ENCODE measurements at places on chromosomes 7 and 10.

- no peak for DNase-seq
These were observed at the start of gene ZNF804B for GRCh38 chr7:88759230-88760135. Gene ZNF804B (plus strand): TSS chr7:88759700. CDS start chr7:88759977, 277 bp downstream.

DNA sequence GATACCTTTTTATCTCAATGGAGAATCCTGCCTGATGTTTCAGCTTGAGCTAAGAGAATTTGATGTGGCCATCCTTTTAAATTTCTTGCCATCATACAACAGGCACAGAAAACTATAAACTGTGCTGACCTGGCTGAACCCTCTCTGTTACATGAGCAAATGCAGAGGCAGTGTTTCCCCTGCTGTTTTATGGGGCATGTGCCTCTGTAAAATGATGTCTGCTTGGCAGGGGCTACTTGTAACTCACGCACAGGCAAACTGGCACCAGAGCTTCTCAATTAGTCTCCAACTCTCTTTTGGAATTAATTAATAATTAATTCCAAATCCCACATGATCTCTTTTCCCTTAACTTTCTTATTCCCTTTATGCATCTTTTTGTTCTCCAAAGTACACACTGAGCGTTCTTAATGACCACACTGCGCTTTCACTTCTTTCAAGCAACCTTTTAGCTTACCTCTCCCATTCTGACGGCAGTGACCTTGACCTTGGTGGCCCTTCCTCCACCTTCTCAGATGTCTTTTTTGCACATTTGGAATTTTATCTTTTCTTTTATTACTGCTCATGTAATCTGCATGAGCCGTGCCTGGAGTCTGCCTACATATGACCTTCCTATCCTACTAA lies 334.0 kb downstream of the PLXNA4 start:
- DNase-seq: no peak

GRCh38 chr7:97027427-97028234 lies 3.0 kb upstream of the DLX5 start:
- peak; percentile 56 for DNase-seq

- DNase-seq: no peak
These were observed 350.7 kb downstream of the ELMO1 start for GRCh38 chr7:37097983-37098382.

DNA sequence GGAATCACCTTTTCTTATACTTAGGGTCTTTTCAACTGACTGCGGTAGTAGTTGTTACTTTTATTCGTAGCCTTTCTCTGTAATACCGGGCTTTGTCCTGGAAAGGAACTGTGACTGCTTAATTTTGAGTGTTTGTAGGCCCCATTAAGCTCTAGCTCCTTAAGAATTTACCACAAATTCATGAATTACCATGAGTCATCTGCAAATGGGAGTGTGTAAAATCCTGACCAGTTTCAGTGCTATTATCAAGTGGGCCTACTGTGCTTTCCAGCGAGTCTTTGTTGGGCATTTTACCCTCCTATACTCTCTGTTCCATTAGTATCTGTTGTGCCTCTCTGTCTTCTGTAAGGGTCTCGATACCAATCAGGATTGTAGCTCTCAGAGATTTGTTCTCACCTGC lies 49.7 kb downstream of the ZMYND11 start:
- DNase-seq: no peak

DNA sequence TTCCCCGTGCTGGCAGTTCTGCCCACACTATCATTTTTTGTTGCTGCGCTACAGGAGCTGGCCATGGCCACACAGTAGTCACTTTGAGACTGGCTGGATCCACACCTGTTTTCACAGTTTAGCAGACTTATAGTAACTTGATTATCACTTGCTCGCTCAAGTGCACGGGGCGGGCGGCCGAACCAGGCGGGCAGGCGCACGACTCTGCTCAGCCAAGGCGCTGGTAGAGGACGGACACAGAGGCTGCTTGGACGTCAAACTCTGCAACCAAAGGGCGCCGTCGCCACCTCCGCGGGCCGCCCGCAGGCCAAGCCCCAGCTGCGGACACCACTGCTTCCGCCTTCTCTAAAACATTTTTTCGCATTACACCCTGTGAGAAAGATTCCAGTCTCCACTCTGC lies 38.4 kb upstream of the PHYHIPL start:
- no peak for DNase-seq

GRCh38 chr10:47113907-47114500 lies 186.0 kb upstream of the GDF10 start:
- DNase-seq: no peak

GRCh38 chr7:99709838-99710578 lies 25.0 kb downstream of the CYP3A7 start:
- DNase-seq: no peak

DNA sequence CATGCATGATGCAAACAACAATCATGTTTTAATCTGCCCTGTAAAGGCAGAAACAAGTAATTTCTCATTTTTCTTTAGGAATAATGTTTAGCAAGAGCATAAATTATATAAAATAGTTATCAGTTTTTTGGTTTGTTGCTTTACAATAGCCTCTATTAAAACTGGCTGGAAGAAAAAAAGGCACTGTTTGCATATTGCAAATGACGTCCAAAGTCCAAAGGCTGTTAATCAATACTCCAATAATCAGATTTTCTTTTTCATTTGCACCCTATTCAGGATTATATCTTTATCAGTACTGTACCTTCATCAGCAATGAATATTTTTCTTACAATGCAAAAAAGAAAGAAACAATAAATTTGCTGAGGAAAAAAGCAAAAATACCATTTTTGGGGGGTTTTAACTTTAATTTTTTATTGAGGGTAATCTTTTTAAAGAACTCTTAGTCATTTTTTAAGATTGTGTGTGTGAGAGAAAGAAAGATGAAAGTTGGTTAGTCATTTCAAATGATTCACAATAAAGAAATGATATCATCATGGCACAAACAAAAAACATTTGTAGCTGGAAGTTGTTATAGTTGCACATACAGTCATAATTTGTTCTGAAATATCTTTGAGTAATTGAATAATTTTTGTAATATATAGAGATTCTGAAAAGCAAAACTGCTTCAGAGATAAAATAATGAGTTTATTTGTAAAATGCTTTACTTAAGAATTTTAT lies 44.4 kb upstream of the AKR1C2 start:
- DNase-seq: no peak

- DNase-seq: no peak
These were observed 36.3 kb downstream of the CADPS2 start for GRCh38 chr7:122849957-122850328.

DNA sequence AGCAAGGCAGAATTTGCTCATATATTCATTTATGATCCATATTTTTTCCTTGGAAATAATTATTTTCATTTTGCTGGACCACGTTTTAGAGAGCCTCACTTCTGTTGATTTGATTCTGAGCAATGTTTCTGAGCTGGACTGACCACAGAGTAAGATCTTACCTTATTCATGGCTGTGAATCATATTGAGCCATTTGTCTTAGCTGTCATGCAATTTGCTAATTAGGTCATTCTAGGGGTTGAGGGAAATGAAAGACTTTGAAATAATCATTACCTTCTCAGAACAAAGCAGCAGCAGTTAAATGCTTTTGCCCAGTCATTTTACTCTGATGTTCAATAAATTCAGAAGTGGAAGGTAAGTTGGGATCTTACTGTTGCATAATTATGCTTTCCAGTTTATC lies 251.4 kb downstream of the SDK1 start:
- no peak for DNase-seq

GRCh38 chr10:125116652-125117310 lies 43.6 kb downstream of the CTBP2 start:
- no peak for DNase-seq

- no peak for DNase-seq
These were observed 1250.6 kb downstream of the GATA3 start for GRCh38 chr10:9305018-9305655.

DNA sequence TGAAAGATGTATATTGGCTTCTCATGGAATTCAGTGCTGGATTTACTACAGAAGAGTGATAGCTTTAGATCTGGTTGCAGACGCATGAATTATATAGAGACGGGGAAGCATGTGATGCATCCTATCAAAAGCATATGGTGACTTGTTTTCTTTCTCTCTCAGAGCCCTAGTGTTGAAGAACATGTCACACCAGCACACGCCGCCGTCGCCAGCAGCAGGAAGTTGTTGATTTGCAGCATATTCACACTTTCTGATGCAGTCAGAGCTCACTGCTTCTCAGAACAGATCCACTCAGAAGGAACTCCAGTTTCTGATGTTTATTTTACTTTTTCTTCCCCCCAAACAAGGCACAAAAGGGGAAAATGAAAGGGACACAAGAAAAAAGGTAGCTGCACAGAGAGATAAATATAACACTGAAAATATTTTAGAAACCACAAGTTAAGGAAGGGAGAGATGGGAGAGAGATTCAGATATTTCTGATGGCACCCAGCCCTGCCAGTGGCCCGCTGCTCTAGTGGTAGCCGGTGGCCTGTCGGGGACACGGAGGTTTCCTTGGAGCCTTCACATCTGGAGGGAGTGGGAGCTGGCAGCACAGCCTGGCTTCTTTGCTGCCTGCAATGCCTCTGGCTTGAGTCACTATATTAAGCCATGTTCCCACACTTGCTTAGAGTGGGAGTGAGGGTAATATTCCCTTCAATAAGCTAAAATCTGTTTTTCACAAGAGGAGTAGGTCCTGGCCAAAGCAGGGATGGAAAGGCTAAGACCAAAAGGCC lies 123.2 kb downstream of the NRP1 start:
- DNase-seq: peak; percentile 8
